ENCODE measurements at places on chromosomes 16 and 17.

GRCh38 chr16:3800019-3800418 is 80.5 kb downstream of the CREBBP start:
- peaks cover 19% of the 10 kb centered on the region for H3K4me1 ChIP-seq
- DNase-seq, result no peak
- H3K27me3 ChIP-seq, result no peaks in the 10 kb centered on the region
- no peaks in the 10 kb centered on the region for H3K36me3 ChIP-seq

- H3K27me3 ChIP-seq, result no peaks in the 10 kb centered on the region
- no peaks in the 10 kb centered on the region for H3K4me1 ChIP-seq
- H3K4me3 ChIP-seq, result no peak overlapping the region
- H3K27ac ChIP-seq, result no peak overlapping the region
These were observed 10.6 kb downstream of the CHMP1A start for GRCh38 chr16:89646906-89647305.

GRCh38 chr17:4543557-4544026 is 11.6 kb downstream of the MYBBP1A start:
- DNase-seq, result no peak
- H3K4me1 ChIP-seq, result no peaks in the 10 kb centered on the region
- H3K36me3 ChIP-seq, result peaks cover 53% of the 10 kb centered on the region
- no peak overlapping the region for H3K27ac ChIP-seq
- H3K4me3 ChIP-seq, result no peak overlapping the region

GRCh38 chr17:64001091-64001579 is 3.0 kb downstream of the PRR29 start:
- H3K4me1 ChIP-seq, result peaks cover 11% of the 10 kb centered on the region
- H3K36me3 ChIP-seq, result no peaks in the 10 kb centered on the region
- no peak overlapping the region for H3K27ac ChIP-seq
- H3K4me3 ChIP-seq, result no peak overlapping the region
- no peak for DNase-seq
- peaks cover 21% of the 10 kb centered on the region for H3K27me3 ChIP-seq

DNA sequence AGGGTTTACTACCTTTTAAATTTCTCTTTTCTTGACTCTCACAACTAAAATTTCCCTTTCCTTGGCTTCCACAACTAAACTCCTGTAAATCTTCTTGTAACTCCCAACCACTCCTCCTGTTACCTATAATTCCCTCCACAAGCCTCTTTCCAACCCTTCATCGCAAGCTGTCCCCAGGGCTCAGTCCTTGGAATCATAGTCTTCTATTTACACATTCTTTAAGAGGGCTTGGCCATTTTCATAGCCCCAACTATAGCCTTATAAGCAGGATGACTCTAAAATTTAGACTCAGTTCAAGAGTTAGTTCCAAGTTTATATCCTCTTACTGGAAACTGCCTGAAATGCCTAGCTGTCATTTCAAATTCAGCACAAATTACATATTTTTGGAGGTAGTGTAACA is 23.9 kb downstream of the GLG1 start:
- H3K4me3 ChIP-seq, result no peak overlapping the region
- H3K27ac ChIP-seq, result no peak overlapping the region
- no peak for DNase-seq
- H3K36me3 ChIP-seq, result no peaks in the 10 kb centered on the region
- H3K4me1 ChIP-seq, result peaks cover 10% of the 10 kb centered on the region

DNA sequence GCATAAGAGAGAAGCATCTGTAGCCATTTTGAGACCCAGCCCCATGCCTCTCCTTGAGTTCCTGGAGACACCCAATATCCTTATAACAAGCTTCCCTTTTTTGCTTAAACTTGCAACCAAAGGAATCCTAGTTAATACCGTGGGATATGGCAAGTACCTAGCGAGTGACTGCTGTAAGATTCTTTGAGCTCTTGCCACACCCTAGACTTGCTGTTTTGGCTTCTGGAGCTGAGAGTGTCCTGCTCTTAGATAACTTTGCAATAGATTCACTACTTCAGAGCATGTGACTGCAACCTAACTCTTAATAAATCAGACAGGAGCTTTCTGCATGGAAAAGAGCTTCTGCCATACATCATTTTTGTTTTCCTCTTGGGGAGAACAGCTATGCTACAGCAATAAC is 58.3 kb downstream of the AKAP1 start:
- no peaks in the 10 kb centered on the region for H3K36me3 ChIP-seq
- DNase-seq, result no peak
- H3K4me3 ChIP-seq, result no peak overlapping the region
- peaks cover 3% of the 10 kb centered on the region for H3K27me3 ChIP-seq
- H3K27ac ChIP-seq, result no peak overlapping the region
- no peaks in the 10 kb centered on the region for H3K4me1 ChIP-seq

Data from osteoblast (primary cell).